SK-N-MC (cell line): ENCODE measurements at places on chromosomes 5 and 9.

GRCh38 chr9:33170464-33171415 lies 3.6 kb upstream of the B4GALT1 start:
- DNase-seq = no peak

DNA sequence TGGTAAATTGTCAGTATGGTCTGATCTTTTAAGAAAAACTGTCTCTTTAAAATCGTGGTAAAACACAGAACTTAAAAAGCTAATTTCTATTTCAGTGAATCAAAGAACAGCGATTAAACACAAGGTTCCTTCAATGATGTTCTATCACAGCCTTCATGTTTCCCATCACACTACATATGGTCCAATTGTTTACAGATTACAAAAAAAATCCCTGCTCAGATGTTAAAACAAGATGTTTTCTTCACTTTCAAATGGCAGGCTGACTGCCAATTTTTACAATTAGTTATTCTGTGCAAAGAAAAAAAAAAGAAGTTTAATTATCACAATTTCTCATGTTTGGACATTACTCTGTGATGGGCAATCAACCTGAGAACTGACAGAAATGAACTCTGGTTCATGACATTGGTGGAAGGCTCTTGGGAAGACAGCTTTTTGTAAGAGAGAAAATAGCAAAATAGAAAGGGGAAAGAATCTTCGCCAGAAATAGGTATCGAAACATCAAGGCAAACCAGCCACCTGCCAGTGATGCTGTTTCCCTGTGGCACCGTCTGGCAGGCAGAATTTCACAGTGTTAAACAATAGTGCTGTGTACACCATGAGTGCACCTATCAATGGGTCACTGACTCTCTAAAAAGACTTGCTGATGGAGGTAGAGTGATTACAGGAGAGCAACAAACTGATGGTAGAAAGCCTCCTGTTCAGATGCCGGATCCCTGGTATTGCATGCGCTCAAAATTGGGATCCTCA lies 1020.0 kb upstream of the ARRDC3 start:
- DNase-seq = no peak

DNA sequence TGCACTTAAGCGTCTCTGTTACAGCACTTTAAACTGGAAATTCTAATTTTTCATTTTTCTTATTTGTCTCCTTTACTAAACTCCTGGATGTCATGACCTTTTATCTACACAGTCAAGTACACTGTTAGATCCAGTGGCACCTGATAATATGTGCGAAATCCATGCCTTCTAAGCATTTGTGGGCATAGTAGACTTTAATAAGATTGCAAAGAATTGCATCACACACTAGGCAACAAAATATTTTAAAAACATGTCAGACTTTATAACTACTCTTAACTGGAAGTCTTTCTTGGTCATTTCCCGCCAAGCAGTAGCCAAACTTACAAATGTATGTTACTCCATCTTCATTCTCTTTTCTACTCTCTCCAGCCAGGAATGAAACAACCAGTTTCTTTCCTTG lies 5.0 kb upstream of the SPINK1 start:
- peak; percentile 44 for DNase-seq

DNA sequence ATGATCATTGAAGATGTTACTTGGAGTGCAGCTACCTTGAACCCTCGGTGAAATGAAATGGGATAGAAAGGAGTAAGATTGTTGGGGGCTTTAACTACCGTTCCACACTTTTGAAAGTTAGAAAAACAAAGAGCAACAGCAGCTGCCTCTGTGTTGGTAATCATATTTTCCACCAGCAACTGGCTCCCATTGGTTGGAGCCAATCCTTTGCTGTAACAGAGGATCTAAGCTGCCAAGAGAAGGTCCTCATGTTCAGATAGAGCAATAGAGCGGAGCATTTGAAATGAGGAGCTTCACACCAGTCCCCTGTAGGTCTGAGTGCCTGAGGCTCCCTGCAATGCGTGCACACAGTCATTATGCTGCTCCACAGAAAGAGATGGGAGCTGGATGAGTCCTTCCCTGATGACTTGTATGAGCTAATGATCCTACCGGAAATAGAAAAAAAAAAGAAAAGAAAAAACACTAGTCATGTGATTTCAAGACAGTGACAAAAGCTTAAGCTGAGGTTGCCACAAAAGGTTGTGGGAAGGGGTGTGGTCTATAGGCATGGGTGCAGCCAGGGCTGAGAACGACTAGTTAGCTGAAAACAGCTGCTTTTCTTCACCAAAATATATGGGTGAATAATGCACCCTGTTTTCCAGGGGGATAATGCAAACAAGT lies 300.7 kb downstream of the MLLT3 start:
- DNase-seq = no peak

DNA sequence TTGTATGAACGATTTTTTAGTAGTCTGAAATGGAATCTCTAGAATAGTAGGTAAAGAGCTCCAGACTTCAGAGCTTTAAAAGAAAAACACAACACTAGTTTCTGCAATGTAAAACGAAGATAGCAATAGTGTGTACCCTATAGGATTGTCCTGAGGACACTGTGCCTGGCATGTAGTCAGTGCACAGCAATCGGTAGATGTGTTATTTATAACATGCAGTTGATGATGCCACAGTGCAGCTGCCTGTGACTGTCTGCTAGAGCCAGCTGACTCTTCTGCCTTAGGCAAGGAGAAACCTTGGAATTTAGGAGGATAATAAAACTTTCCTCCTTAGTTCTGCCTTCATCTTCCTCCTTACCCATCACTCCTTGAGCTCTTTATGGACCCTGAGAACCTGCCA lies 27.7 kb upstream of the TMOD1 start:
- DNase-seq = no peak

DNA sequence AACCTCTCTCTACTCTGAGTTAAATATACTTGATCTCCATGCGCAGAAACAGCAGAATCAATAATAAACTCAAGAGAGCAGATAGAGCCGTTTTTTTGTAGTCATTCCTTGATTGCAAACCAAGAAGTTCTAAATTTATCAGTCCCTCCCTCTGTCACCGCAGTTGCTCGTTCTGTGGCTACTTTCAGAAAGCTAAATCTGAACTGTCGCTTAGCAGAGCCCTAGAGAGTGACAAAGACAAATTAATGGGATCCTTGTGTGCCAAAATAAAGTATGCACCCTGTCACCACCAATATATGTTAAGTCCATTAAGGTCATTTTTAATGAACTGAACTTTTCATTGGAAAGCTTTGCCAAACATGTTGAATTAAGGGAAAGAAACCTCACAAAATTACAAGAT lies 218.3 kb downstream of the ADAMTSL1 start:
- no peak for DNase-seq

GRCh38 chr5:103389357-103389756 lies 130.8 kb downstream of the MACIR start:
- DNase-seq = no peak

- DNase-seq = no peak
Observed at GRCh38 chr5:80177236-80177635, 78.6 kb downstream of the SERINC5 start.

- DNase-seq = no peak
Observed at GRCh38 chr5:110257971-110258370, 468.5 kb downstream of the TMEM232 start.

- DNase-seq = no peak
Observed at GRCh38 chr5:138359621-138360020, 7.1 kb downstream of the KDM3B start.

GRCh38 chr9:34589636-34590380 lies at the start of gene CNTFR:
Gene CNTFR, minus strand, starts transcription at chr9:34589724. Its CDS starts 20,743 bp downstream, at chr9:34568981.
- DNase-seq = no peak

- DNase-seq = no peak
Observed at GRCh38 chr5:55036477-55036876, 12.4 kb downstream of the GZMK start.

DNA sequence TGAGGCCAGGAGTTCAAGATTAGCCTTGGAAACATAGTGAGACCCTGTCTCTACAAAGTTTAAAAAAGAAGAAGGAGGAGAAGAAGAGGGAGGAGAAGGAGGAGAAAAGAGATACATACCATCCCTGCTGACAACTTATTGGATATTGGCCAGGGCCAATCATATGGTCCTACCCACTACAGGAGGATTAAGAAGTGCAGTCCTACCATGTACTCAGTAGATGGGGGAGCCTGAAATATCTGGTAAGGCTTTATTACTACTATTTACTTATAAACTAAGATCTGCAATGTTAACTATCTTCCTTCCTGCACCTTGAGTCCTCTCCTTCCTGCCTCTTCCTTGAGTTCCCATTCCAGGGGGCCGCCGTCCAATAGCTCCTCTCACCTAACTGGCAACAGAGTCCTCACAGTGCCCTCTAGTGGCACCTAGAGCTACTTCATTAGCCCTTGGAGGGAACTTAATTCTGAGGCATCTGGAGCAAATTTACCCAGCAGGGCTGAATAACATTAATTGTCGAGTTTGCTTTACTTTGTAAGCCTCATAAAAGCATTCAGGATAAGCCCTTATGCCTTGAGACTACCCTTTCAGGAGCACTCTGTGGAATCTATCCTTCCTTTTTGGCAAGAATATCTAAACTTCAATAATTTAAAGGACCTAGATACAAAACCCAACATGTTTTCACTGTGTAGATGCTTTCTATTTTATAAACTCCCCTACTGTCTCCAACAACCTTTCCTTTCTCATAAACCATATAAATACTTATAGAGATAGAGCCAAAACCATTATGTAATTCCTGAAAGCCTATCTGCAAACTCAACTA lies 39.1 kb upstream of the RANBP6 start:
- DNase-seq = peak; percentile 74

DNA sequence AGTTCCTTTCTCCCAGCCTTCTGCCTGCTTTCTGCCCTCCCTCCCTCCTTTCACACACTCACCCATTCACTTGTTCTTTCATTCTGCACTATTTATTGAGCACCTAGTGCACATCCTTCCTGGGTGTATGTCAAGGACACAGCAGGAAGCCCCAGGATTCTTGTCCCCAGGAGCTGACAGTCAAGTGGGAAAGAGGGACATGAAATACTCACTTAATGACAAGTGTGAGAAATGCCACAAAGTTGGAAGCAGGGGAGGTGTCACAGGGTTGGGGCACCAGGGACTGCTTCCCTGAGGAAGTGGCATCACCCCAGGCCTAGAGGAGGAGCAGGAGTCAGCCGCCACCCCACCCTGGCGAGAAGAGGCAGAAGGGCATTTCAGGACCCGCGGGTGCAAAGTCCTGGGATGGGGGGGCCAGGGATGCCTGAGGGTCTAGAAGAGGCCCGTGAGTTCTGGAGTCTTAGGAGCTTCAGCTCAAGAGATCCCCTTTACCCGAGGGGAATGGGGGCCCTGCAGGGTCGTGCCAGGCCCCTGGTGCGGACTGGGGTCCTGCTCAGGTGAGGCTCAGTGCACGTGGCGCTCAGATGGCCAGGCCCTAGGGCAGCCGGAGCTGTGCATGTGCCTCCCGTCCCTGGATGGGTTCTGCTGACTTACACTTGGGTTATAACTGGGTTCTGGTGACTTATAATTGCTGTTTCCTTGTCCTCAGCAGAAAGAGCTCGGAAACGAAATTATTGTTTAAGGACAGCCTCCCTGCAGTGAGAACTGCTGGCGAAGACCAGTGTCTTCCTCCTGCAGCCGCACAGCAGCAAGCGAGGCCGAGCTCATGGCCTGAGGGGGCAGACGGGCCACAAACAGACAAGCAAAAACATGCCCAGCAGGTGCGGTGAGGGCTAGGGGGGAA lies 16.9 kb upstream of the LAMC3 start:
- DNase-seq = no peak

DNA sequence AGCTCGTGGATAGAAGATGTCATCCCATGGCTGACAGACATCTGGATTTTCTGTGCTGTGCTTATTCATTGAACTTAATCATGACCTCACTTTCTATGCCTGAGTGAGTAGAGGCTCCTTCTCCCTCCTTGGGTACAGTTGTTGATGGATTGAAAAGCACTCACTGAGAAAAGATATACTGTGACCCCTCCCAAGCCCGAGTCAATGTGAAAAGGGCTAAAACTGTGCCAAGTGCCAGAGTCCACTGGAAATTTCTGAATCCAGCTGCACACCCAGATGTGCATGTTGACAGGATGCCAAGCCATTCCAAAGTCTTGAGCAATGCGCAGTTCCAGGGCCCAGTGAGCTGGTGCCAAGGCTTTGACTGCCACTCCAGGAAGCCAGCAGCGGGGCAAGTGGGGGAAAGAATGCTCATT lies 473.0 kb downstream of the NTRK2 start:
- no peak for DNase-seq

DNA sequence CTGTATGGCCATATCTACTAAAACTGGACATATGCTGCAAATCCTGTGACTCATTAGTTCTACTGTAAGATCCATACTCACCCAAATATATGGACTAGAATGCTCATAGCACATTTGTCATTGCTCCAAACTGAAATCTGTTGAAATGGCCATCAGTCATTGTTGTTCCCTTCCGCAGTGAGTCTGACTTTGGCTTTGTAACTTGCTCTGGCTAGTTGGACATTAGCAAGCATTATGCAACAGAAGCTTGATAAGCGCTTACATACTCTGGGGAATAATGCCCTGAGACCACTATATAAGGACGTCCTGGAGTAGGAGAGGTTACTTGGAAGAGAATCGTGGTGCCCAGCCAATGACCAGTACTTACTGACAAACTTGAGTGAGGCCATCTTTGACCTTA lies 9.0 kb downstream of the KIAA1958 start:
- DNase-seq = no peak

- DNase-seq = no peak
Observed at GRCh38 chr9:98993570-98993945, 49.9 kb downstream of the COL15A1 start.

GRCh38 chr5:90171466-90171865 lies 238.1 kb downstream of the CETN3 start:
- no peak for DNase-seq

DNA sequence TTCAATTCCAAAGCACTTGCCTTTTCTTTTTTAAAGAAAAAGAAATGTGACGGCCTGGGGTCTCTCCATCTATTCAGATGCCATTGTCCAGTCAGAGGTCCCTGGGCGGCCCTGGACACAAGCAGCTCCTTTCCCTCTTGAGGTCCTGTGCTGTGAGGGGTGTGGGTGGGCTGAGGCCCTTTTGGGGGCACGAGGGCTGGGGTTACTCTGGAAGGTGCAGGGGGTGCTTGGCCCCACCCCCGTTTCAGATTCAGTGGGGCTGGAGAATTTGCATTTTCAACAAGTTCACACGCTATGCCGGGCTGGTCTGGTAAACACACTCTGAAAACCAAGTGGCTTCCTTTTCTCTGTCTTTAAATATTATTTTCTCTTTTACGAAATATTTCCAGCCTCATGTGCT lies 91.4 kb upstream of the PHYKPL start:
- no peak for DNase-seq

DNA sequence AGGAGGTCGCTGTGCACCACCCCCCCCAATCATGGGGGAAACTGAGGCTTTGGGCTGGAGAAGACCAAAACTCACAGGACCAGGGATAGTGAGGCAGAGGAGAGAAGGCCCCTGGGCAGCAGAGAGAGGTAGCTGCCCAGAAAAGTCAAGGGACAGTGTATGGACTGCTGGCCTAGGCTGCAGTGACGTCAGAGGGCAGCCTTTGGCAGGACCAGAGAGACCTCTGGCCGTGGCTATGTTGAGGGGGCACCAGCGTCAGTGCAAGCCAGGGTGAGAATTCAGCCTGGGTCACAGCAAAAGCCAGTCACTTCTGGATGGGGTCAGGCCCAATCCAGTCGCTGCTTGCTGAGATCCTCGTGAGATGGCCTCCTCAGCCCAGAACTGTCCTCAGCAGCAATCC lies 26.5 kb downstream of the FLT4 start:
- no peak for DNase-seq

GRCh38 chr5:2153802-2154201 lies 271.1 kb upstream of the IRX4 start:
- DNase-seq = no peak
